ENCODE measurements at places on chromosomes 2 and 18.
A peak's percentile ranks its signal among the peaks of the same experiment; 100 is the strongest.

DNA sequence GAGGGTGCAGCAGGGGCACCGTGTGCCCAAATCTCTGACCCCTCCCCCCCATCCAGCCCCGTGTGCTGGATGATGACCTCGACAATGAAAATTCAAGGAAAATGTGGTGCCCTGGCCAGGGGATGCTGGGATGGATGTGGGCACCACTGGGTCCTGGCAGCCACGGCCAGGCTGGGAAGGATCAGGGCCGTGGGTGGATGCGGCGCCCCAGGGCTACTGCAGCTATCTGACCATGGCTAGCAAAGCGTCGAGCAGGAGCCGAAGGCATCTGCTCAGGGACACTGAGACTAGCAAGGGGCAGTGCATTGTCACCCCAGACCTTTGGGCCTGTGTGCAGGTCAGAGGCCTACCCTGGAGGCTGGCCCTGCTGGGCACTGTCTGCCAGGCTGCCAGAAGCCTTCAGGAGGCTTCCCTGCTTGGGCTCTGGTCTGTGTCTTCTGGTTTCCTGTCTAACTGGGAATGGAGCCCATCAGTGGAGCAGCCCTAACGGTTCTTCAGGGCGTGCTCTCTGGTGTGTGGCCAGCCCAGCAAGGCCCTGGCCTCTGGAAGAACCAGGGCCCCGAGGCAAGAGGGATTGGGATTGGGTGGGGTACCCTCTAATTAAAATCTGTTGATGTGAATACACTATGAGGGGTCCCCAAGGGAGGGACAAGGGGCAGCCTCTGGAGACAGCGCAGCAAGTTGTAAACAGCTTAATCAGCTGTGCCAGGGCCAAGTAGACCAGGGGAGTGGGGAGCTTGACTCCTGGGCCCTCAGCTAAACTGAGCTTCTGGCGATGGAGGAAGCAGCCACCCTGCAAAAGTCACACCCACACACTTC is 98.0 kb downstream of the STPG4 start:
- no peak for DNase-seq

DNA sequence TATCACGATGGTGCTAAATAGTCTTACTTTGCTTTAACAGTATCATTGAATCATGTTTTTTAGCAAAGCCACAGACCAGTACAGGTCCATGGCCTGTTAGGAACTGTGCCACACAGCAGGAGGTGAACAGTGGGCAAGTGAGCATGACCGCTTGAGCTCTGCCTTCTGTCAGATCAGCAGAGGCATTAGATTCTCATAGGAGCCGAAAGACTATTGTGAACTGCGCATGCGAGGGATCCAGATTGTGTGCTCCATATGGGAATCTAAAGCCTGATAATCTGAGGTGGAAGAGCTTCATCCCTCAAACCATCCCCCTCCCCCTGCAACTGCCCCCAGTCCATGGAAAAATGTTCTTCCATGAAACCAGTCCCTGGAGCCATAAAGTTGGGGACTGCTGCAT is 102.3 kb upstream of the OSR1 start:
- no peak for DNase-seq

- DNase-seq = no peak
Measured at GRCh38 chr2:219628986-219629901, 1.8 kb downstream of the SLC4A3 start.

- no peak for DNase-seq
Measured at GRCh38 chr2:158979772-158980171, 11.3 kb downstream of the TANC1 start.

- DNase-seq = no peak
Measured at GRCh38 chr2:199570934-199571333, 113.2 kb upstream of the SATB2 start.

DNA sequence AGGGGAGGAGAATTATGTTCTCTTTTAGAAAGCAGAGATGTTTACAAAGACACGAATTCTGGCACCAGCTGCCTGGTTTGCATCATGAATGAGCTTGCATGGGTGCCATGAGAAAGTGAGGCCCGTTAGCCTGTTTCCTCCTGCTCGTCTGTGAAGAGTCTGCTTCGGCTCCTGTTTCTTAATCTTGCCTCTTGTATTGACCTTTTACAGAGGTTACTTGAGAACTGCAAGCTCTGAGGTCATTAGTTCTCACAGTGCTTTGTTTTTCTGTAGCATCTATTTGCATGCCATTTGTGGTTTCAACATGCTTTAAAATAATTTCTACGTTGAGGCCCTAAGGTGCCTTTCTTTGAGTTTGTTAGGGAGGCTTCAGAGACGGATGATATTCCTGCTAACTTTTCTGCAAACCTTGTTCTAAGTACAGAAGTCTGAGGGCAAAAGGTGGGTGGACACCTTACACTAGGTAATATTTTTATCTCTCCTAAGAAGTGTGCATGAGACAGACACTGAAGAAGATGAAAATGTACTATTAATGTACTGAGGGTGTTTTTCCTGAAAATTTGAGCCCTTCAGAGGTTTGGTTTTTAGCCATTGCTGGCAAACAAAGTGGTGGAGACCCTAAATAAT is 53.4 kb upstream of the LINC00305 start:
- no peak for DNase-seq

GRCh38 chr2:128832946-128833663 is 514.4 kb upstream of the HS6ST1 start:
- no peak for DNase-seq

GRCh38 chr2:235725016-235725489 is 231.2 kb downstream of the AGAP1 start:
- no peak for DNase-seq

DNA sequence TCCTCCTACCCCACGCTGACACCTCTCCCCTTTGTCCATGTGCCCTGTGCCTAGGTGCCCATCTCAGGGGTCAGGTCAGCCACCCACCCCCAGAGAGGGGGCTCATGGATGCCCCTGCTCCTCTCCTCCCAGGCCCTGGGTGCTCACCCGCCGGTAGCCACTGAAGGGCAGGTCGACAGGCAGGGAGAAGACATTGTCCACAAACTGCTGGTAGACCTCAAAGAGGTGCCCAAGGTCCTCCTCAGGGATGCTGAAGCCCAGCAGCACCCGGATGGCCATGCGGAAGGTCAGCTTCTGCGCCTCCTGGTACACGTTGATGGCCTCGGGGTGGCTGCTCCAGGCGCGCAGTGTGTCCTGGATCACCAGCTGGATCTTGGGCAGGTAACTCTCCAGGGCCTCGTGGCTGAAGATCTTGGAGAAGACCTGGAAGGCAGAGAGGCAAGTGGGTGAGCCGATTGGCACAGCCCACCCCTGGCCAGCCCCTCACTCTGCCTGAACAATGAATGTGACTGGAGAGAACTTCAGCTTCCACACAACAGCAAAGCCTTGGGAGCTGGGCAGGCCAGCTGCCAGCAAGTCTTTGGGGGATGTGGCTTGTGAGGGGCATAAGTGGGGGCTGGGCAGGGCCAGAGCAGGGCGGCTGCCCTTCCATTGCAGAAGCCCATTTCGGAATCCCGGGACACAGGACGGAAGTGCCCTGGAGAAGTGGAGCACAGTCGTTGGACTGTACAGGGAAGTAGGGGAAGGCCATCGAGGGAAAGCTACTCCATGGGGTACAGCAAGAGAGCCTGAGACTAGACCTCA is 12.5 kb downstream of the CYP26B1 start:
- DNase-seq = no peak

- no peak for DNase-seq
Measured at GRCh38 chr18:62914871-62915392, 199.6 kb downstream of the PHLPP1 start.

- no peak for DNase-seq
Measured at GRCh38 chr18:3061581-3062312, 48.8 kb upstream of the LPIN2 start.

GRCh38 chr2:216083464-216084281 is 2.0 kb downstream of the TMEM169 start:
- no peak for DNase-seq

DNA sequence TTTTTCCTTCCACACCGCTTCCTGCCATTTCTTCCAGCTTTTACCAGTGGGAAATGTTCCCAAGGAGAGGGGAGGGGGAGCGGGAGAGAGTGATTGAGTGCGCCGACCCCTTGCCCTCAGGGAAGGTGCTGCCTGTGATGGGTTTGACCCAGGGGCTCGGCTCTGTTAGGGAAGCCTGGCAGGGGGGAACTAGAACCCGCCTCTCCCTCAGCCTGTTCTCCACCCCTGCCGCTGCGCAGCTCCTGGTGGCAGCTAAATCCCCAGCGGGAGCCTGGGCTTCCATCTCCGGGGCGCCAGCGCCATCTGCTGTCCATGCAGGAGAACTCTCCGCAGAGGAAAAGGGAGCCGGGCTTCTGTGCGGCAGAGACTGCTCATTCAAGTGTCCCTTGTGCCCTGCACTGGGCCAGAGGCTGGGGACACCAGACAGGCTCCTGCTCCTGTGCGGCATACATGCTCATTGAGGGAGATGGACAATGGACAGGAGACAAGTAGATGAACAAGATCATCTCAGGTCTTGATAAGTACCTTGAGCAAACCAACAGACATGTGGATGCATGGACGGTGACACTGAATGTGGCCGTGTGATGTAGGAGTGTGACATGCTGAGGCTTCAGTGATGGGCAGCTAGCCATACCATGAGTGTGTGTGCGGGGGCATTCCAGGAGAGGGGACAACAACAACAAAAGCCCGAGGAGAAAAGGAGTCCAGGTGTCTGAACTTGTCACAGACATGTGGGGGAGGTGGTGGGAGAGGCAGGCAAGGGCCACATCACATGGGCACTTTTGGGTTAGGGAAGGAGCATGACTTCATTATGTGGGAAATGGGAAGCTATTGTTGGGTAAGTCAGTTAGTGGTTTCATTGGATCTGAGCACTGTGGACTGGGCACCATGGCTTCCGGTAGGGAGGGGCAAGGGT is 13.3 kb downstream of the CHPF start:
- peak; percentile 74 for DNase-seq

DNA sequence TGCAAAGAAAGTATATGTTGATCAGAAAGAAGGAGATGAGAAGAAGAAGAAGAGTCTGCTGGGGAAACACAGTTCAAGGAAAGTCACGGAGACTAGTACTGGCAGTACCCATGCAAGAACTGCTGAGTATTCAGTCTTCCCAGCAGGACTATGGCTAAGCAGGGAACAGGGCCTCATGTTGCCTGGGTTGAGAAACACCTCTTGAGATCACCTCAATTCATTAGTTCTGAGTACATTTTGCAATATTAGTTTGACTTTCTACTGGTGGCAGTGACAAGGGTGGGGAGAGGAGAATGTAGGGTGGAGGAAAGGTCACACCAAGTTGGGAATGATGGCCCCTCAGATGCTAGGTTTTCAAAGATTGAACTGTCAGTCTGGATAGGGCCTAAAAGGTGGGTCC is 50.5 kb downstream of the MRPL33 start:
- no peak for DNase-seq

DNA sequence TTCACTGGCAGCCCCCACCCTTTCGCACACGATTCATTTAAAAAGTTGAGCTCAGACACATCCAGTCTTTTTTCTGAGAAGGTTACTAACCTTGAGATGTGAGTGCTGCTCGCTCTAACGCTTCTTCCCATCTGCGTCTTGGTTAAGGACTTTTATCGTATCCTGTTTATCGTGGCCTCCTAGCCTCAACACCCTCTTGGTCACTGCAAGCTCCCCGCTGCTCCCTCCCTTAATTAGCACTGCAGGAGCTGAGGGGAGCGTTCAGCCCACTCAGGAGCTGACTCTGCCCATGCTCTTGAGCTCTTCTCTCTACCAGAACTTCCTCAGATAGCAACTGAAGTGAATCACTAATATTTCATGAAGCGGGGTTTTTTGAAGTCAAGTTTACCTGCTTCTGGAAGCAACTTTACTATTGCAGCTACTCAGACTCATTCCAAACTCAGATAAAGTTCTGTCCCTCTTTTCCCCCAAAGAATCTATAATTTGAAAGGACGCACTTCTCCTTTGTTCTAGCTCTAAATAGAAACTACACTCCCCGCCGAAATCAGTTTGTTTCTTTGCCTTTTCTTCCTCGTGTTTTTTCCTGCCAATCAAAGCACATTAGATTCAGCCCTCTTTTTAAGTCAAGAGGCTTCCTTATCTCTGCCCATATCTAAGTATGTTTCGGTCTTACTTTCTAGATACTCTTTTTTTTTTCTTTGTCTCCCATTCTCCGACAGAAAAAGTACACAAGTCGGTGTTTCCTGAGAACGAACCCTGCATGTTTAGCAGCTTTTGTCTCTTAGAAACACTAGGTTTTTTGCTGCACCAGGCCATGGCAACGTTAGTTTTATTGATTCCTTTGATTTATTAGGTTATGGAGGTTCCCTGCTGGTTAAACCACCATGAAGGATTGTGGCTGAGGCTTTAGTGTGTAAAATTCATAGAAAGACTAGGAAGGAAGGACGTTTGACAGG is 9.3 kb upstream of the CD226 start:
- DNase-seq = no peak

GRCh38 chr18:77262643-77263465 is 13.2 kb downstream of the GALR1 start:
- no peak for DNase-seq

- no peak for DNase-seq
Measured at GRCh38 chr18:48649231-48649630, 110.4 kb downstream of the CTIF start.

- DNase-seq = no peak
Measured at GRCh38 chr2:231364961-231365810, 30.3 kb upstream of the B3GNT7 start.

GRCh38 chr18:5673616-5674015 is 129.8 kb upstream of the EPB41L3 start:
- no peak for DNase-seq

GRCh38 chr2:132681766-132682165 is 11.8 kb upstream of the LYPD1 start:
- DNase-seq = no peak

- DNase-seq = no peak
Measured at GRCh38 chr2:231243866-231244265, 45.4 kb downstream of the ARMC9 start.

DNA sequence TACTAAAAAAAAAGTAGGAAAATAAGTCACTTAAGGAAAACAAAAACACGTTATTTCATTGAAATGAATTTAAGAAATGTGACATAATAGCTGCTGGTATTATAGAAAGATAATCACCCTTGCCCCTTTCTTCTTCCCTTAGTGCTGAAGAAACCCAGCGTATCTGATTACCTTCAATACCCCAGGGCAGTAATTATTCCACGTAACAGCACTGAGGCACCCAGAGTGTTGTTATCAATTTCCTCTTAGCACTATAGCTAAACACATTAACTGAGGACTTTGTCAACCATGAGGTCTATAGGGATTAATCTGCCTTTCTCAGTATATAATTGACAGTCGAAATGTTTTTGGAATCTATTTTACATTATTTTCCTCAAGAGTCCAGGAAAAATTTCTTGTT is 180.0 kb upstream of the NXPH2 start:
- no peak for DNase-seq

- no peak for DNase-seq
Measured at GRCh38 chr18:8812631-8813030, 107.3 kb downstream of the MTCL1 start.

DNA sequence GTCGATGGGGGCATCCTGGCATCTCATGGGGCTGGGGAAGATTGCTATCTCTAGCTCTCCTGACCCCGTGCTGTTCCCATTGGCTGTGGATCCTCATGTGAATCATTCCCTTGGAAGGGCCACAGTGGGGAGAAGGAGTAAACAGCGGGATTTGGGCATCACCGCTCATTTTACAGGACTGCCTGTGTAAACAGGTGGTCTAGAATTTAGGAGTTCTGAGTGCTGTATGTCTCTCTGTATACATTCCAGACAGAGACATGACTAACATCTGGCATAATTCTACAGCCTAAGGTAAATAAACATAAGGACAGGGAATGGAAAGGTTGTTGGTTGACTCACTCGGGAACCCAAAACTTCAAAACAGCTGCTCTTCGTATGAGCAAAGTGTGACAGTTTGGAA is 92.7 kb downstream of the COPS8 start:
- no peak for DNase-seq

GRCh38 chr2:203596183-203596582 is 61.1 kb upstream of the RAPH1 start:
- DNase-seq = no peak

- DNase-seq = no peak
Measured at GRCh38 chr2:24022975-24023575, 13.2 kb downstream of the MFSD2B start.

All from right lung (tissue), 10 donors.